HL-60 (cell line): ENCODE measurements at places on chromosomes 7 and 10.

- DNase-seq, result no peak
These were observed 136.8 kb downstream of the PAXIP1 start for GRCh38 chr7:154865984-154866685.

- DNase-seq, result no peak
These were observed 165.4 kb downstream of the ADAM12 start for GRCh38 chr10:126222736-126223511.

DNA sequence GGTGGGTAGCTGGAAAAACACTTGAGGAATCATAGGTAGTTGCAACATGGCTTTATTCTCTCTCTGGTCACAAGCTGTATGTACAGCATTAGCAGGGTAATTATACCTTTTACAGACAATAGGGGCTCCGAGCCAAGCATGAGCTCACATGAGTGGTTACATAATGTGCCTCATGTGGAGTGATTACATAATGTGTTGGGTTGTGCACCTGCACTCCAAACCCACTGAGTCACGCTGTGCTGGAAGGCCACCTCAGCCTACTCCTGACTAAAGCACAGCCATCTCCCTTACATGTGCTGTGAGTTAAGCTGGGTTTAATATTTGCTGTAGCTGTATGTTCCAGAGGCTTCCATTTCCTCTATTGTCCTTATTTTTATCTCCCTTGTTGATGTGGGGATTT is 348.7 kb upstream of the SEMA3C start:
- no peak for DNase-seq

- DNase-seq, result no peak
These were observed 92.4 kb upstream of the KLF6 start for GRCh38 chr10:3877211-3878000.

DNA sequence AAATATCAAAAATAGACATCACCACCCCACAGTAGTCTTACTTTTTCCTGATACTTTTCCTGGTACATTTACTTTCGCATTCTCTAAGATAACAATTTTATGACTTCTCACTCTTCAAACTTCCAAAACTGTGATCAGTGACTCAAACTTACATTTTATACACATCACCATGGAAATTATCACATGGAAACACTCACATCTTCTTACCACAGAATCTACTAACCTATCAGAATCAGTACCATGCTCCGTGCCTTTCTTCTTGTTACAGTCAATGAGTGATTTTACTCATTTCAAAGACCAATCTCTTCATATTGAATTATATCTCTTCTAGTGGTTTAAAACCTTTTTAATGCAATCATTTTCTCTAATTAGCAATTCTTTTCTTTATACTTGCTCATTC is 120.3 kb downstream of the PTEN start:
- DNase-seq, result no peak

GRCh38 chr10:68239596-68240150 is 7.8 kb upstream of the ATOH7 start:
- no peak for DNase-seq

GRCh38 chr7:19522486-19522885 is 186.4 kb downstream of the POLR1F start:
- DNase-seq, result no peak

DNA sequence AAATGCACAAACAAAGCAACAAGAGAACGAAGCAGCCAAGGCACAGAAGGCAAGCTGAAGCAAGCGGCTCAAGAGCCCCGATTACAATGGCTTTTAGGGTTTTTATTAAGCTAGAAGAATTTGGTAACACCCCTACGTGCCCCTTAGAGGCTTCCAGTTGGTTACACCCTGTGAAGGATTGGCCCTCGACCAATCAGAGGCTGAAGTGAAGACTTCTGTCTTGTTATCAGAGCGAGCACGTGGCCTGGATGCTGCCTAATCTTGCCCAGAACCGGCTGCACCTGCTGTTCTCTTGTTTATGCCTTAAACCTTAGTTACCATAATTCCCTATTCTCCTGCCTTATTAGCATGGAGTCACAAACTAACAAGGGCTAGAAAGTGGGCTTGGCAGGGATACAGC is 21.4 kb downstream of the KCNK18 start:
- DNase-seq, result no peak
